ENCODE measurements at places on chromosomes 4 and X. TPM values are rescaled to one million over a fixed set of nuclear protein-coding genes. Genes with fewer than 3 reads are reported as not detected.

C4orf36 gene
- 1.7 TPM for total RNA-seq

RIPPLY1 gene
- not detected for total RNA-seq

SPRY1 gene
- 10.7 TPM for total RNA-seq

IL1RAPL2 gene
- not detected for total RNA-seq

MAGIX gene
- total RNA-seq = 5.8 TPM

CT83 gene
- total RNA-seq = not detected

HSD17B13 gene
- 0.70 TPM for total RNA-seq

SULT1E1 gene
- 67.3 TPM for total RNA-seq

TACR3 gene
- total RNA-seq = not detected

RTL5 gene
- total RNA-seq = 1.7 TPM

SOWAHB gene
- total RNA-seq = 26.7 TPM

SERTM2 gene
- total RNA-seq = 0.18 TPM

BANK1 gene
- 1.6 TPM for total RNA-seq

SHROOM3 gene
- 444 TPM for total RNA-seq

SYNPO2 gene
- total RNA-seq = 32.0 TPM

CXXC4 gene
- 3.5 TPM for total RNA-seq

GAGE2A gene
- total RNA-seq = not detected

FDCSP gene
- 36.3 TPM for total RNA-seq

GJB1 gene
- total RNA-seq = 76.9 TPM

BEND2 gene
- not detected for total RNA-seq

ARX gene
- total RNA-seq = not detected

CLGN gene
- 0.40 TPM for total RNA-seq

DRD5 gene
- total RNA-seq = not detected

ARHGAP36 gene
- total RNA-seq = not detected

DMD gene
- total RNA-seq = 18.9 TPM

SPANXD gene
- not detected for total RNA-seq

PCDH11X gene
- total RNA-seq = not detected

MAGEA9 gene
- total RNA-seq = not detected

BTK gene
- 1.4 TPM for total RNA-seq

TEX13A gene
- total RNA-seq = not detected

ZXDA gene
- total RNA-seq = 5.8 TPM

SYTL5 gene
- 3.9 TPM for total RNA-seq

ARSD gene
- 73.6 TPM for total RNA-seq

CT45A10 gene
- not detected for total RNA-seq

SHROOM2 gene
- 2.8 TPM for total RNA-seq

TBC1D9 gene
- 21.6 TPM for total RNA-seq

EFNB1 gene
- total RNA-seq = 54.7 TPM

SLC10A6 gene
- total RNA-seq = not detected

CSN1S1 gene
- total RNA-seq = not detected

KCND1 gene
- total RNA-seq = 1.7 TPM

ENPEP gene
- total RNA-seq = 27.2 TPM

MAOA gene
- total RNA-seq = 171 TPM

ARL9 gene
- total RNA-seq = not detected

ARHGAP24 gene
- total RNA-seq = 4.7 TPM

IL15 gene
- total RNA-seq = 14.4 TPM

POU4F2 gene
- not detected for total RNA-seq

TBC1D19 gene
- total RNA-seq = 78.4 TPM

CXCL5 gene
- total RNA-seq = not detected

FAM184B gene
- not detected for total RNA-seq

TEX13C gene
- not detected for total RNA-seq

FSTL5 gene
- 1.7 TPM for total RNA-seq

UGT2B17 gene
- 254 TPM for total RNA-seq

RPS6KA3 gene
- 41.1 TPM for total RNA-seq

HNRNPH2 gene
- 29.4 TPM for total RNA-seq

SPATA18 gene
- 4.6 TPM for total RNA-seq

NR3C2 gene
- total RNA-seq = 109 TPM

CENPVL1 gene
- total RNA-seq = not detected

SMR3B gene
- total RNA-seq = not detected

HPSE gene
- 1.9 TPM for total RNA-seq

Measured in Peyer's patch (tissue), 4 donors.